ENCODE measurements at places on chromosomes 2 and 18.

- no peak for DNase-seq
Observed at GRCh38 chr2:222100704-222101699, 197.8 kb downstream of the PAX3 start.

DNA sequence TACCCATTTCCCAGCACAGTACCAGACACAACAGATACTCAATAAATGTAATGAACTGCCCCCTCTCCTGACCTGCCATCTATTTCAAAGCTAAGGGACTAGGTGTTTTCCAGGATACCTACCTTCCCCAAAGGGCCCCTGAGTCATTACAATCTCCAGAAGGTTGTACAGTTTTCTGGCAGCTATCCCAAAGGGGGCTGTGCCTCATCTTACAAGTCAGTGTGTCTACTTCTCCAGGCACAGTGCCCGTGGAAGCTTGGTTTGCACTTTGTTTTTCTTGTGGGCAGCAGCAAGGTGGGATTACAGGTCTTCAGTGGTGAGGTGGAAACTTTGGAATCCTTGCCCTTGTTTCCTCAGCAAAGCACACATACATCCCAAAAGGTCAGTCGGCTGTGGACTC lies 62.8 kb upstream of the CYP26B1 start:
- peak; percentile 65 for DNase-seq

DNA sequence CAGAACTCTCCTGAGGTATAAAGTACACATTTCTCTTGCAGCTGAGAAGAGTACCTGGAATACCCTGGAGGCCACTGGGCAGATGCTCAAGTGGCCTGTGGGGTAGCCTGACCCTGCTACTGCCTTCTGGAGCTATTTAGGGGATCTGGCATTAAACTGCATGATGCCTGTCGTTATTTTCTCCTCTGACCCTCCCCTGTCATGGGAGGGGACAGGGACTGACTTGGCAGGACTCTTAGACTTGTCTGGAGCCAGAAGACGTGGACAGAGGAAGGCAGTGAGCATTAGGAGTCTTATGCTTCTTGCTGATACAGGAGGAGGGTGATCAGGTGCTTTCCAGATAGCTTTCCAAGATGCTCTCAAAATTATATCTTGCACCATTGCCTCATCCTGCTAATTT lies 24.8 kb downstream of the CNRIP1 start:
- DNase-seq: no peak

GRCh38 chr2:8229546-8229986 lies 452.3 kb upstream of the ID2 start:
- DNase-seq: peak; percentile 43

GRCh38 chr18:64416990-64417389 lies 268.1 kb upstream of the LINC00305 start:
- no peak for DNase-seq

DNA sequence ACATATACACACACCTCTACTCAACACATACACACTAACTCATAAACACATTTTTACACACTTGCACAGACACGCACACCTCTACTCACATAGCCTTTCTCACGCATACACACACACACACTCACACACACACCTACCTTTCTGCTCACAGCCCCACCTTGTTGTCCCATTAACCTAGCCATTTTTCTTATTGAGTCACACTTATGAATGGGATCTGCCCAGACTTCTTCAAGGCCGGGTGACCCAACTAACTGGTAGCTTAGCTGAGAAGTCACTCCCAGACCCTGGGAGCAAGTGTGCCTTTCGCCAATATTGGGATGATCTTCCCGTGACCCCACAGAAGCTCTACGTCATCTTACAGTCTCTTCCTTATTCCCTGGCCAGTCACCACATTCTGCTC lies 192.2 kb downstream of the NCK2 start:
- DNase-seq: no peak

GRCh38 chr2:236802862-236803261 lies 233.2 kb downstream of the ACKR3 start:
- no peak for DNase-seq

- DNase-seq: no peak
Observed at GRCh38 chr2:125512313-125512712, 1143.6 kb upstream of the GYPC start.

GRCh38 chr2:173355132-173355865 lies 627 bp downstream of the CDCA7 start:
- DNase-seq: peak; percentile 72

- DNase-seq: no peak
Observed at GRCh38 chr2:217206907-217207698, 347.2 kb upstream of the TNP1 start.

GRCh38 chr2:180955101-180955500 lies 25.3 kb upstream of the UBE2E3 start:
- DNase-seq: no peak

DNA sequence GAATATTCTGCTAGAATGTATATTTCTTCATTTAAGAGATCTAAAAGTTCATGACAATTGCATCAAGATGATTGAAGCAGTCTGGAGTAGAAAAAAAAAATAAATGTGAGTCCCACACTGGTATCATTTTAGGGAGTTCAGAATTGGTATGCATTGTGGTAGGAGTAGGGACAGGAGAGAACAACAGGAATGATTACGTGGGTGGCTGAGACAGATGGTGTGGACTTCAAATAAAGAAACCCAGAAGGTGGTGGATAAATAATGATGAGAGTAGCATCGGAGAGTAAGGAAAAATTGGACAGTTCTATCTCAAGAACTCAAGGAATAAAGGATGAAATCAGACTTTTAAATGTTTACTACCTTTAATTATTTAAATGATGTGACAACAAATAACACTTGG lies 289.6 kb downstream of the GALNT13 start:
- DNase-seq: no peak
